ENCODE measurements at places on chromosomes 11 and 22.

DNA sequence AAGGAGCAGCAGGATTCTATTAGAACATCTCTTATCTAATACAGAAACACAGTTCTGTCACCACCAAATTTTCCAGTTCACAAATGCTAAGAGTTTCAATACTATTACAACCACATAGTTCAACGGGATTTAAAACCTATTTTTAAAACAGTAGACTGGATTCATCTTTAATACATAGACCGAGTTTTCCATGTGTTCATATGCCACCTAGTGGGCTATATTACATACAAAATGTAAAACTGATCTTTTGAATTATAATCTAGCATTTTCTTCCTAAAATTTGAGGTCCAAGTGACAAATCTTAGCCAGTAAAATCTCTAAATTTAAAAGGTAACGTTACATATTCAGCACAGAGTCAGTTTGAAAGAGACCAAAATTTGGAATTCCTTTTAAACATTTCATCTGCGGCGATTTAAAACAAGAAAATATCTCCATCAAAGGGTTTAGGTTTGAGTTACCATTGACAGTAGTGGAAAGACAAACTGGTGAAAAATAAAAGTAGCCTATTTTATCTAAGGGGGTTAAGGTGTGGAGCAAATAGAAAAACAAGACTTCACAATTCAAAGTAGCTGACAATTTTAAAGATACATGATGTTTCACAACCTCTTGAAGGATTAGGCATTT is 269.3 kb upstream of the MPPED2 start:
- no peak for DNase-seq

DNA sequence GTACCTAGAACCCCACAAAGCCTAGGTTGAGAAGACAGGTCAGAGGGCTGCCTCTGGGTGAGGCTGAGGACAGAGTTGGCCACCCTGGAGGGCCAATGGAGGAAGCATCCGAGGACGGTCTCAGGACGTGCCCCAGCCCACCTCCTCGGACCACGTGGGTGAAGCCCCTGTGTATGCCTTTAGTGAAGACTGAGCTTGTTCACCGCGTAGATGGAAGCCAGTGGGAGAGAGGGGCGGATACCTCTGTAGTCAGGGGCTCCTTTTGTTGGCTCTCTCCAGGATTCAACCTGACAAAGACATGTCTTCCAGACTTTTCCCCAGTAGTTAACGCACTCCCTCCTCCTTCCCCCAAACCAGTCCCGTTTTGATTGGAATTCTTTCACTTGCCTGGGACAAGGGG is 110.7 kb downstream of the ZBTB16 start:
- no peak for DNase-seq

GRCh38 chr11:9143721-9144120 is 52.3 kb upstream of the SCUBE2 start:
- DNase-seq: no peak

DNA sequence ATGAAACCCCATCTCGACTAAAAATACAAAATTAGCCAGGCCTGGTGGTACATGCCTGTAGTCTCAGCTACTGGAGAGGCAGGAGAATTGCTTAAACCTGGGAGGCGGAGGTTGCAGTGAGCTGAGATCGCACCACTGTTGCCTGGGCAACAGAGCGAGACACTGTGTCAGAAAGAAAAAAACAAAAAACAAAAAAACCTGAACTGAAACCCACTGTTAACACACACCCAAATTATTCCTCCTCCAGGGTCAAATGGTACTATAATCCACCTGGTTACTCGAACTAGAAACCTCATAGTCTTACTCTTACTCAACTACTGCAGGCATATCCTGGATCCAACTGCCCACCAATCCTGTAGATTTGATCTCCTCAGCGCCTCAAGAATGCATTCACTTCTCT is 35.5 kb downstream of the USP28 start:
- DNase-seq: no peak

DNA sequence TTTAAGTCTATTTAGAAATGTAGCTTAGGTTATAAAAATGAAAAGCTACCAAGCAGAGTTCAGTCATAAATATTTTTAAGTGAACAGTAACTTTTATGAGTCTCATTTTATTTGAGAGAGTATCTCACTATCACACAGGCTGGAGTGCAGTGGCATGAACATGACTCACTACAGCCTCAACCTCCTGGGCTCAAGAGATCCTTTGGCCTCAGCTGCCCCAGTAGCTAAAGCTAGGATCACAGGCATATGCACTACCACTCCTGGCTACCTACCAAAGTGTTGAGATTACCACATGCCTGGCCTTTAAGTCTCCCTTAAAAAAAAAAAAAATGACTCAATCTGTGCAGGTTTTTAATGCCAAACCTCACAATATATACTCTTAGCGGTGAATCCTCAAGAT is 34.7 kb upstream of the CLNS1A start:
- no peak for DNase-seq

DNA sequence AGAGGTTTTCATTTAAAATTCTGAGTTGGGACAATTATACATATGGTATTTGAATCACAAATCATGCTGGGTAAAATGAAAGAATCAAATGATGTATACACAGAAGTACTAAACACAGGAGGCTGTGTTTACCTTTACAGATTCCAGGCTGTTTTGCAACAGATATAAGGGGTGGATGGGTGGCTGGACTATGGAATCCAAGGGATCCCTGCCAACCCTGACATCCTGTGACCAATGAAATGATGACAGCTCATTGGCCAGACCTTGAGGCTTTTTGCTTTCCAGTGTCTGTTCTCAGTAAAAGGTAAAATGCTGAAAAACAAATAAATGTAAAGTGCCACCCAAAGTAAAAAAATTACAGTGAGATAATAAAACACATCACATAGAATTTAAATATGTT is 3.3 kb upstream of the DDI1 start:
- no peak for DNase-seq

DNA sequence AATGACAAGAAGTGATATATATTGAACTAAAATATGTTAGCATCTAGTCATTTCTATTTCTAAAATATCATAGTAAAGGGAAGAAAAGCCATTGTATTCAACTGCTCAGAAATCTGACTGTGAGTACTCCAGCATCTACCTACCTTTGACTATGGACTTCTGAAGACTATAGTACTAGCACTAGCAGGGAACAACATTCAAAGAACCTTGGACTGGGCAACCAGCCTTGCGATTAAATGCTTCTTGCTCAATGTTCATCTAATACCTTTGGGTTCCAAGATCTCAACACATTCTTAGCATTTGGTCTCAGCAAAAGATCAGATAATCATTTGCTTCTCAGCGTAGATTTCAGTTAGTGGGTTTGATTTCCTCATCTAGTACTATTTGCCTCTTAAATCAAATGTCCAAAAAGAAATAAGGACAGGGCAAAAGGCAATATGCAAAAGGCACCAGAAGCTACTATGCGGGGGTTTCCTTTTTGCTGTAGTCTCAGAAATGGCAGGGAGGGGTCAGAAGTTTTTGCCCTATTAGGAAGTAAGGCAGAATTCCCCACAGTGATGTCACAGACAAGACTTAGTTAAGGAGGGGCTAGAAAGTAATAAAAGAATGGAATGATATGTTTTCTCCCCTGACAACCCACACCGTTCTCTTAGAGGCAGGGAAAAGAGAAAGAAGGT is 80.6 kb downstream of the GAB2 start:
- no peak for DNase-seq

- peak; percentile 51 for DNase-seq
These were observed 8.3 kb downstream of the MUC2 start for GRCh38 chr11:1082728-1083620.

DNA sequence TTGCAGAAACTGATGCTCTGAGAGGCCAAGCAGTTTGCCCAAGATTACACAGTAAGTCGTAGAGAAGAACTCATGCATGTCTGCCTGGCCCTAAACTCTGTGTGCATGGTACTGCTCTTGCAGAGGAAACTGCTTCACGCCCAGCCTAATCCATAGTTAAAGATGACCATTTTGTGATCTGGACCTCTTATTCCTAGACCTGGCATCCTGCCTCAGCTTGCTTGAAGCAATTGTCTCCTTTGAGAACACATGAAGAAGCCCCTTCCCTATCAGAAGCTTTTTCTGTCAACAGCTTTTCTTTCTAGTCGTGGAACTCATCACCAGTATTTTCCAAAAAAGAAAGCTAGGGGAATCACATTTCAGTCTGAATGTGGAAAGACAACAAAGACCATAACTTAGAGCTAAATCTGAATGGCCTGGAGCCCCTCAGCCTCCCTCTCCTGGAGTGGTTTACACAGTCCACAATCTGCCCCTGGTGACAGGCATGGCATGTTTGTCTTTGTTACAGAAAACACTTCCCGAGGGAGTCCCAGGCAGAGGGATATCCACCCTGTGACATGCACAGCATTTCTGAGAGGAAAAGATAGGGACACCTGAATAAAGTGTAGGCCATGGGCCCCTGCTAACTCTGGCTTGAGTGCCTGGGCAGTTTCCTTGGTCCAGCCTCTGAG is 2.9 kb upstream of the FZD4 start:
- no peak for DNase-seq

DNA sequence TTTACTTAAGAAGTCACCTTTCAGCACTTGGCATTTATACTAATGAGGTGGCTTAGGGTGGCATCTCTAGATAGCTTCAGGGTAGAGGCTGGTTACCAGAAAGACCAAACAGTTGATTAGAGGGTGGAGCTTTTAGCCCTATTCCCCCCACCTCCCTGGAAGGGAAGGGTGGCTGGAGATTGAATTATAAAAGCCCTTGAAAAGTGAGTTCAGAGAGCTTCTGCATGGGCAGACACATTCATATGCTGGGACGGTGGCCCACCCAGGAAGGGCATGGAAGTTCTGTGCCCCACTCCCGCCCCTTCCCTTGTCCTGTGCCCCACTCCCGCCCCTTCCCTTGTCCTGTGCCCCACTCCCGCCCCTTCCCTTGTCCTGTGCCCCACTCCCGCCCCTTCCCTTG is 244.2 kb downstream of the DDX10 start:
- no peak for DNase-seq

DNA sequence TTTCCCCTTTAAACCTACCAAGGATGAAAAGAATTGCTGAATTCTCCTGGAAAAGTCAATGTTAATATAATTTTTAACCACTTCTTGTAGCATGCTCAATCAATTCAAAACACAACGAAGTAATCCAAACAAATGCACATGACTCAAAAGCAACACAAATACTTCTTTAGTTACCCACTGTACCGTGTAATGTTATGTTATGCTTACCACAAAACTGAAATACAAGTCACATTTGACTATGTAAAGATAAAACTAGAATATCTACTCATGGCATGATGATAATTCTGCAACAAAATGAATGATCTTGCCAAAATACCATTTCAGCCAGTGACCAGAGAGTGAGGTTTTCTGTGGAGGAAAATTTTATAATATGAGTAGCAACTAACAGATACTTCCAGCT is 587.0 kb downstream of the DLG2 start:
- DNase-seq: no peak

DNA sequence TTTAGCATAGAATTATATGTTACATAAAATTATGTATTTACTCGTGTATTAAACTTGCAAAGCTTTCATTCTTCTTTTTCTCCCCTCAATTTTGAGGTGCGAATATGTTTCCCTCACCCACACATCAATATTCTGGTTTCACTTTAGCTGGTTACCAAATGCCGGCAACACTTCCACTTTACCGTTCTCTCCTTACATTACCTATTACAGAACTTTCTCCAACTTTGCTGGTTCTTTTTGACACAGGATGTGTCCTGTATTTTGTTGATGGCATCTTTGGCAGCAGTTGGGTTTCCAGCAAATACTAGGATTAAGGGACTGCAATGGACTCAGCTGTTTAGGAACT is 84.9 kb downstream of the PRR5L start:
- DNase-seq: no peak

DNA sequence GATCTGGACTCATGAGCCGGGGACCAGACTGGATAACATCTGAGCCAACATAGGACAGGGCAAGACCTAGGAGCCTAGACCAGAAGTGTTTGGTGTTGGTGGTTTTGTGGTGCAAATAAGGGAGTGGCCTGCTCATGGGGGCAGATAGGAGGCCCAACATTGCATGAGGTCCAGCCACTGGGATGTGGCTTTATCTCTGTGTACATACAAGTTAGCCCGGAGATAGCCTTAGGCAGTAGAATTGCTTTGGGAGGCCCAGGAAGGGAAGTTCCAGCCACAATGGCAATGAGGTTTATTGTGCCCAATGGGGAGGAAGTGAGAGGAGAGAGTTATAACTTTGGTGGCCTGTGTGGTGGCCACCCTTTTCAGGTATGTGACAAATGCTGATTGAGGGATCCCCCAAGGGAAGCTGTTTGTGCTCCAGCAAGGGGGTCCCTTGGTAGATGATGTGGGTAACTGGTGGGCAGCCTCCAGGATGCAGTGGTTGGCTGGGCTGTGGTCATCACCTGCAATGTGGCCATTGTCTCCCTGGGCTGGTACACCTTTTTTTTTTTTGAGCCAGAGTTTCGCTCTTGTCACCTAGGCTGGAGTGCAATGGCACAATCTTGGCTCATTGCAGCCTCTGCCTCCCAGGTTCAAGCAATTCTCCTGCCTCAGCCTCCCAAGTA is 6.4 kb downstream of the LMO2 start:
- DNase-seq: no peak
